Activated CD4-positive, alpha-beta memory T cell treated with anti-CD3 and anti-CD28 coated beads for 36 hours (primary cell): ENCODE measurements at places on chromosomes 7 and 10. TPM values are rescaled to one million over a fixed set of nuclear protein-coding genes. Genes with fewer than 3 reads are reported as not detected.

Gene MYOZ1
- not detected for total RNA-seq

Gene HOXA9
- 0.19 TPM for total RNA-seq

Gene FBXO24
- 2.2 TPM for total RNA-seq

Gene ATP6V0A4
- 1.7 TPM for total RNA-seq

GRCh38 chr7:128427289-128427891 is 17.6 kb upstream of the IMPDH1 start:
- DNase-seq: peak; percentile 30

- DNase-seq: no peak
Observed at GRCh38 chr7:113197274-113197673, 78.9 kb upstream of the SMIM30 start.
